ENCODE measurements at places on chromosomes 6 and 20. TPM values are rescaled to one million over a fixed set of nuclear protein-coding genes. Genes with fewer than 3 reads are reported as not detected.

Gene FKBP1C
- total RNA-seq: 2.3 TPM

Gene POLH
- total RNA-seq: 10.0 TPM

Gene PTGIS
- total RNA-seq: 0.09 TPM

Gene ADGRF1
- 0.16 TPM for total RNA-seq

Gene COL21A1
- 0.76 TPM for total RNA-seq

Gene C6orf136
- 10.2 TPM for total RNA-seq

Gene SEMG1
- not detected for total RNA-seq

Gene FOXS1
- 0.52 TPM for total RNA-seq

Gene LINC00237
- total RNA-seq: not detected

Gene SRSF12
- 1.5 TPM for total RNA-seq

Gene KCNS1
- total RNA-seq: not detected

Gene SLC24A3
- not detected for total RNA-seq

Gene CFAP206
- total RNA-seq: 0.13 TPM

Gene CCN6
- total RNA-seq: not detected

Gene CLIC5
- total RNA-seq: not detected

Gene BANF2
- total RNA-seq: not detected

Gene UBE2J1
- total RNA-seq: 12.2 TPM

Gene RAB5IF
- total RNA-seq: 303 TPM

Gene MTFR2
- total RNA-seq: 12.8 TPM

Gene GSTA2
- 0.07 TPM for total RNA-seq

Gene HAO1
- not detected for total RNA-seq

Gene CST4
- not detected for total RNA-seq

Gene SYNDIG1
- total RNA-seq: 2.3 TPM

Gene MCCD1
- not detected for total RNA-seq

Gene ME1
- total RNA-seq: 39.8 TPM

Gene PM20D2
- total RNA-seq: 14.9 TPM

Gene LRFN2
- total RNA-seq: not detected

Gene LTB
- 0.38 TPM for total RNA-seq

Gene ADGRG6
- 39.7 TPM for total RNA-seq

Gene SLC16A10
- total RNA-seq: 0.48 TPM

Gene GRIK2
- 0.34 TPM for total RNA-seq

Gene NTSR1
- total RNA-seq: 0.10 TPM

Gene CDH4
- 8.4 TPM for total RNA-seq

Gene RIPK1
- total RNA-seq: 11.5 TPM

Data from A549 treated with CORT108297 at 1 μM for 4 hours (cell line).